Activated CD4-positive, alpha-beta memory T cell treated with anti-CD3 and anti-CD28 coated beads for 36 hours (primary cell): ENCODE measurements at places on chromosomes 16 and 17. TPM values are rescaled to one million over a fixed set of nuclear protein-coding genes. Genes with fewer than 3 reads are reported as not detected.

GRCh38 chr17:37019117-37019740, 70.5 kb downstream of the AATF start:
- DNase-seq = no peak

DNA sequence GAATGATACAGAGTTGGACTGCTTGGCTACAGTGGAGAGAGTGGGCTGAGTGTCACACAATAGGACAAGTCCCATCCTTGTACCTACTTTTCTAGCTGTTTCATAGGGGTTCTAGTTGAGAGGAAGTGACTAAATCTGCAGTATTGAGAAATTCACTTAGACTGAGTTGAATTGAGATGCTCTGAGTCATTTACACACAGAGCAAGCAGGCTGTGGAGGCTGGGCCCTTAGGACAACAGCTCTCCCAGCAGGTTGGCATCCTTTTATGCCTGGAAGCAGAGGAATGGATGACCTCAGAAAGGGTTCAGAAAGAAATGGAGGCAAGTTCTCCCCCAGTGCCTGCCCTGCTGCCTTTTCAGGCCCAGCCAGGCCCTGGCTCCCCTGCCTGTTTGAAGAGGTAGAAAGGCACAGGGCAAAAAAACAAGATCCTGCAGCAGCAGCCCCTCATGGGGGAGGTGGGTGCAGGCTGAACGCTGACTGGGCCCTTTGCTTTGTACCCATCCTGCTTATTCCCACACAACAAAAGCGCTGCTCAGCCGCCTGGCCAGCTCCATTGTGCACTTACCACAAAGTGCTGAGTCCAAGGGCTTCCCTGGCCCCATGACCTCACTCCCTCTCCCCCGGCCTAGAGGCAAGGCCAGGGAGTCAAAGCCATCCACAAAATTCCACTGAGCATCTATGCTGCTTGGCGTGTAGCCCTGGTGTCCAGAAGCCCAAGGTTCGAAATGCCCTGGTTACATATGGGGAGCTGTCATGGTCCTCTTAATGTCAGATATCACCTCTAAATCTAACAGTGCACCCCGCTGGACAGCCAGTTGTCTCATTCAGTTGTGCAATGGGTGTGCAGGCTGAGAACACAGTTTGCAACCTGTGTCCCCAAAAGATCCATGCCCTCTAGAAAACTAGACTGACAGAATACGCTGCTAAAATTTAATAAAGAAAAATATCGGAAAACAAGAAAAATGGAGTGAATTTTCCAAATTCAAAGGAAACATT, 5.4 kb upstream of the CRYBA1 start:
- peak; percentile 58 for DNase-seq

DNA sequence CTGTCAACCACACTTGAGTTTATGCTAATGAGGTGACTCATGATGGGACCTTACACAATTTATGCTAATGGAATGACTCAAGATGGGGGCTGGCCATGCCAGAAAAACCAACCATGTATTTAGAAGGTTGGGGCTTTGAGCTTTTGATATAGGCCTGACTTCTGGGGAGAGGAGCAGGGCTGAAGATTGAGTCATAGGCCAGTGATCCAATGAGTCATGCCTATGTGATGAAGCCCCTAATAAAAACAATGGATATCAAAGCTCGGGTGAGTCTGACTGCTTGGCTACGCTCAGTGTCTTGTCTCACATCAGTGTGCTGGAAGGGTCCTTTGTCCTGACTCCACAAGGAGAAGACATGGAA, 7.3 kb downstream of the MFSD6L start:
- DNase-seq = no peak

DNA sequence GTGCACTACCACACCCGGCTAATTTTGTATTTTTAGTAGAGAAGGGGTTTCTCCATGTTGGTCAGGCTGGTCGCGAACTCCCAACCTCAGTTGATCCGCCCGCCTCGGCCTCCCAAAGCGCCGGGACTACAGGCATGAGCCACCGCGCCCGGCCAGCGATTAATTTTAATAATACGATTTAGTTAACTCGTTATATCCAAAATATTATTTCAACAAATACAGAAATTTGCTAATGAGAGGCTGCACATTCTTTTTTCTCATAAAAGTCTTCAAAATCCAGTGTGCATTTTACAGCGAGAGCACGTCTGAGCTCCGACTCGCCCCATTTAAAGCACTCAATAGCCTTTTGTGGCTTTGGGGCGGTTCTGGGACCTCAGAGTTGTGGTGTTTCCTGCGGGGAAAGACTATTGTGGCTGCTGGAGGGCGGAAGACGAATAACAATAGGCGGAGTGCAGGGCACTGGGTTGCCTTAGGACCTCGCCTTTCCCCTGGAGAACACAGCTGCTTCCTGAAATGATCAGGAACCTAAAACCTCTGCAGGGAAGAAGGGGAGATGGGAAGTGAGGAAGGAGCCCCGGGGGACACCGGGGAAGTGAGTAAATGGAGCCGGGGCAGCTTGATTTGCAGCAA, 2.9 kb upstream of the ZSCAN10 start:
- DNase-seq = peak; percentile 54

GRCh38 chr16:84527532-84528269, 23.2 kb upstream of the MEAK7 start:
- no peak for DNase-seq

- no peak for DNase-seq
Observed at GRCh38 chr17:37399265-37399803, 7.3 kb downstream of the ACACA start.

DNA sequence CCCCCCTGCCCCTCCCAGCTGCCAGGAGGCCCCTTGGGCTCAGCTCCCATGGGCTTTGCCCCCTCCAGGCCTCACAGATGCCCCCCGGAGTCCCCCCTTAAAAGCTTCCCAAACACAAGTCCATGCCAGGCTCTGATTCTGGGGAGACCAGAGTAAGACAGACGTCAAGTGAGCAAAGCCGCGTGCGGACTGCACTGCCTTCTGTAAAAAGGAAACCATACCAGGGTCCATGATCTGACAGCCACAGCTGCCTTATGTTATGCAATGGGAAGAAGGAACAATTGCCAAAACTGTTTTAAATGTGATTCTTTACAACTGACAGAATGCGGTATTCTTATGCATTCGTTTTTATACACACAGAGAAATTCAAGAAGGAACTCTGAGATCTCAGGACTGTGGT, 17.9 kb upstream of the HEXD start:
- no peak for DNase-seq

- no peak for DNase-seq
Observed at GRCh38 chr17:67203818-67204217, 41.2 kb downstream of the HELZ start.

- DNase-seq = peak; percentile 43
Observed at GRCh38 chr16:70746040-70746707, 54.8 kb downstream of the VAC14 start.

GRCh38 chr17:66966704-66967418, 2.4 kb downstream of the CACNG4 start:
- no peak for DNase-seq

DNA sequence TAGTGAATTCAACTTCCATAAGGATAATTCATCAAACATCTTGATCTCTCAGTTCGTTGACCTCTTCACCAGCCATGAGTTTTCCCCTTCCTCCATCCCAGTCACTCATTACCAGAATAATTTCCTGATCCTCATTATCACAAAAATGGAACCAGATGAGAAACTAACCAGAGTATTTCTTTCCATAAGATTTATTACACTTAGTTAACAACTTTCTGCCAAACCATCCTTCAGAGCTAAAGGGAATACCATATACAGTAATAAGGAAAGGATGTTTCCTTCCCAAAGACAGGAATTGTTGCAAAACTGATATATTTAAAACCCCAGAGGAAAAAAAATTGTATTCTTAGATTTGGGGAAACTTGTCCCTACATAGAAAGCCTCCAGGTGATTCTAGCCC, 8.6 kb downstream of the KRTAP29-1 start:
- no peak for DNase-seq

DNA sequence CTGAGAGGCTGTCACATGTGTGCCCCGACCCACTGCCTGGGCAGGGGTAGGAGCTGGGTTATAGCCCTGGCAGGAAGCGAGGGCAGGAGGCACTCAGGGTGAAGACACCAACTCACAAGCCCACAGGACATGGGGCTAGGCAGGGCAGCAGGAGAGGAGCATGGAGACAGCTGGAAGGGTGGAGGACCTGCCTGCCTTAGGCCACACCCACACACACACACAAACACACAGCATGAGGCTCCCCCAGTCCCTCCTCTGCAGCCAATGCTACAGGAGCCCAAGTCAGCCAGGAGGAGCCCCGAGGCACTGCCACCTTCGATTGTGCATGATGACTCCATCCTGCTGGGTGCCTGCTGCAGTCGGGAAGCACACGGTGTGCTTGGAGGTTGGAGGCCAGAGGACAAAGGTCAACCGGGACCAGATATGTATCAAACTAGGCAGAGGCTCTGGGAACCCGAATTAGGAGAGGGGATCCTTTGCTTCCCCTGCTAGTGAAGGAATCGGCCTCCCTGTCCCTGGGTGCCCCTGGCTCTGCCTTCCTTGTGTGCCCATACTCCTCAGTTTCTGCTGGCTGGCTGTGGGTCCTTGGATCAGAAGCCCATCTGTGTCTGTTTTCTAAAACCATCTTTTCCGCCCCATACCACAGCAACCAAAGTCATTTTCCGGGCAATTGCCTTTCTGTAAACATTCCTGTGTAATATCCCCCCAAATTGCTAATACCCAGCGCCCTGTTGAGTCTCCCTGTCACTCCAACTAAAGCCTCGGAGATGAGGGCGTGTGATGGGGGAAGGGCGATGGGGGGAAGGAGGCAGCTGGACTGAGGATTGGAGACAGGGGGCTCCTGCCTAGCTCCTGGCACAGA, 20.5 kb downstream of the SRCIN1 start:
- no peak for DNase-seq

DNA sequence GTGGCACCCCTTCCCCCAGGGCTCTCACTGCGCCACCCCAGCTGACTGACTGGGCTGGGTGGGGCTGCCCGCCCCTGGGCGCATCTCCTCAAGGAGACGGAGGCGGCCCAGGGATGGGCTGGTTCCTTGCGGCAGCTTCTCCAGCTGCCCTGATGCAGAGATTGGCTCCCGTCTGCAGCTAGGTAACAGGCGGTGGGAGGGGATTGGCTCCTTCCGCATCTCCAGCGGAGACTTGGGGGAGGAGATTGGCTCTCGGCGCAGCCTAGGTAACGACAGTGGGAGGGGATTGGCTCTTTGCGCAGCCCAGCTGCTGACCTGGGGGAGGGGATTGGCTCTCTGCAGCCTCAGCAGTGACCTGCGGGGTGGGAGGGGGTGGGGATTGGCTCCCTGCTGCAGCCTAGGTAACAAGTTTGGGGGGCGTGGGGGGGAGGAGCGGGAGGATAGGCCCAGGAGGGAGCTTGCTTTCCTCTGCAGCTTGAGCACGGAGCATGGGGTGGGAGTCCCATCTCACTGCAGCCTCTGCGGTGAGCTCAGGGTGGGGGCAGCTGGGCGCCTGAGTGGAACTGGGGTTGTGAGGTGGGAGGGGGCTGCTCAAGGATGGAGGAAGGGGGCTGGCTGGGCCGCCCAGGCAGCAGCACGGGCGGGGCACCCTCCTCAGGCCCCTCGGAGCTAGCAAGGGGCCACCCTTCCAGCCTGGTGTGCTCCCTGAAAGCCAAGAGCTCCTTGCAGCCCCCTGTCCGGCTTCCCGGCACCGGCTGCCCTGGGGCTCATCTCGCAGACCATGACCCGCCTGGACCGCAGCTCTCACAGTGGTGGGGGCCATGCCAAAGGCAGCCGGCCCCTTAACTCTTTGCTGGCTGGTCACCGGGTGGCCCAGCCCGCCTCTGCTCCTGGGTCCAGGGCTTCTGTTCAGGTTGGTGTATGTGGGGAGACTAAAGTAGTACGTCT, 6.4 kb downstream of the NFE2L1 start:
- DNase-seq = no peak

GRCh38 chr16:85225721-85226120, 113.4 kb upstream of the CIBAR2 start:
- DNase-seq = no peak

GRCh38 chr17:81869221-81870130, 1.7 kb downstream of the ARHGDIA start:
- peak; percentile 55 for DNase-seq

Gene PPP1R1B
- not detected for total RNA-seq

Gene ALOX15B
- total RNA-seq = not detected

Gene KCNH6
- not detected for total RNA-seq

Gene CACNG3
- not detected for total RNA-seq
